ENCODE measurements at places on chromosomes 4 and X.

DNA sequence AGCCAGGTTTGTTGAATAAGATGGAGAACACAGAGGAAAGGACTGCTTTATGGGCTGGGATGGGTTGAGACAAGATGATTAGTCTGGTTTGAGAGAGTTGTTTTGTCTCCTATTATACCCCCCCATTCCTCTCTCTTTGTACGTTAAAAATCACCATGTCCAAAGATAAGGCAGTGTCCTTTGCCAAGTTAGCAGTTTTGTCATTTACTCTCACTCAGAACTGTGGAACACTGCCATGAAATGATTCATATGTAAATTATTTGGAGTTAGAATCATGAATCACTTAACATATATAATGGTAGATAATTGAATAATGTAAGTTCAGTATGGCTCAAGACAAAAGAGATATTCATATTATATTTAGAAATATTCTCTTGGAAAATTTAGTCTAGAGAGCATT, 151.3 kb downstream of the DCLK2 start:
- DNase-seq: no peak

DNA sequence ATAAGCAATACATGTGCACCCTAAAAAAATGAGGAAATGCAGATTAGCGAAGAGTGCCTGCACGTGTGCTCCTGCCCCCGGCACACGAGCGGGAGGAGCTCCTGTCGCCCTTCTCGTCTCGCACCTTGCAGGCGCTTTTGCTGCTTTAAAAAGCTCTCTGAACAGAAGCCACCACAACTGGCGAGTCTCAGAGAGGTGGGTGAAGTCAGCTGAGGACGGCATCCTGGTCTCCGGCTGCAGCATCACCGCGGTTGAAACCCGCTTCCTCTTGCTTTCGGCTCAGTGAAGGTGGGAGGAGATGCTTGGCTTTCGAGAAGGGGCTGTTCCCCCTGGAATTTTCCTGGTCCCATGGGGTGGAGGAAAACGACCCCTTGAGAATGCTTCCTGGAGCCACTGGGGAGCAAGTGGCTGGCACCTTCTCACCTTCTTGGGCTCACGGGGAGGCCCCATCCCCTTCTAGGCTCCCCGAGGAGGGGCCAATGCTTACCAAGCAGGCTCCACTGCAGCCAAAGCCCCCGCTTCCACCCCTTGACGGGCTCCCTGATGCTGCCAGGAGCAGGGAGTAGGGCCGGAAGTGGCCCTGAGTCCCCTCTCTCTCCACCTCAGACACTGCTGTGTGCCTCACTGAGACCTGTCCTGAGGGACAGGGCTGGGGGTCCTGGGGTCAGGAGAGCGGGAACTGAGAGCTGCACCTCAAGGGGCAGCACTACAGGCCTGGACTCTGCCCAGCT, 29.2 kb upstream of the MXD4 start:
- DNase-seq: peak; percentile 60

GRCh38 chr4:98728433-98728832, 70.0 kb upstream of the TSPAN5 start:
- no peak for DNase-seq

DNA sequence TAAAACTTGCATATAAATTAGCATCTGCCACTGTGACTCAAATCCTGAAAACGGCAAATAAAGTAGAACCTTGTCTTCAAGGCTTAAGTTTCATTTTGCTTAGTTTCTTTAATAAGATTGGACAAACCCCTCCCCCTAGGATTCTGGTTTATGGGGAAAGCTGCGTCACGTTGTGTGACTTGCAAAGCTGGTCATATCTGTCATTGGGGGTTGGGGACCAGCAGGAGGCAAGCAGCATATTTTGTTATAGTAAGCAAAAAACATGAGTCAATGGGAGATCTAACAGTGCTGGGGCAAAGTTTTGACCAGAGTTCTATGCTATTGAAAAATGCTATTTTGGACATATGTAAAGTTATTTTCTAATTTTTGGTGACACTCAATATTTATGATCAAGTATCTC, 407.3 kb downstream of the PCDH18 start:
- DNase-seq: no peak

DNA sequence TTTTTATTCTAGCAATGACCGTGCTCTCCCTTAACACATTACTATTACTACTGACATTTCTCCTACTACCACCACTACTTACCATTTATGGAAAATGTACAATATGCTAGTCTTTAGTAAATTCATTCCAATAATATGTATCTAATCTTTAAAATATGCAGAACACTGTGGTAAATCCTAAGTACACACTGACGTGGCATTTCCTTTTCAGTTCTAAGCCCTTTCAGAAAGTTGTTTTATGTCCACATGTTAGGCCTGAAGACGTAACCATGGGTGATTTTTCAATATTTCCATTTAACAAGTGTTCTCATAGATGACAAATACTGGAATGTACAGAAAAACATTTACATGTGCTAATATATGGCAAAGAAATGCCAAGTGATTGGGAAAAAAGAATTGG, 268.6 kb upstream of the SLIT2 start:
- no peak for DNase-seq

- DNase-seq: no peak
These were observed 914.8 kb upstream of the GRIA3 start for GRCh38 chrX:122269243-122269781.

Data from stimulated activated naive CD4-positive, alpha-beta T cell treated with Interleukin-2 at 50 U/mL for 16 hours (primary cell).